ENCODE measurements at places on chromosomes 3 and 15. TPM values are rescaled to one million over a fixed set of nuclear protein-coding genes. Genes with fewer than 3 reads are reported as not detected.

The RPS27L gene
- 75.5 TPM for polyA plus RNA-seq

The CYP8B1 gene
- polyA plus RNA-seq = not detected

The SPATA12 gene
- 0.08 TPM for polyA plus RNA-seq

The C15orf39 gene
- polyA plus RNA-seq = 13.1 TPM

The CHRM5 gene
- polyA plus RNA-seq = not detected

The SPTSSB gene
- polyA plus RNA-seq = 0.08 TPM
